ENCODE measurements at places on chromosomes 3 and 15. TPM values are rescaled to one million over a fixed set of nuclear protein-coding genes. Genes with fewer than 3 reads are reported as not detected.

The CAV3 gene
- total RNA-seq, result not detected

The MESP2 gene
- total RNA-seq, result 1.3 TPM

The PDZRN3 gene
- 3.7 TPM for total RNA-seq

The TMEM207 gene
- not detected for total RNA-seq

The CLDN18 gene
- not detected for total RNA-seq

The AQP9 gene
- total RNA-seq, result not detected

The HCLS1 gene
- 1.2 TPM for total RNA-seq

The ZPLD1 gene
- not detected for total RNA-seq

The SGO1 gene
- 9.5 TPM for total RNA-seq

The TLR9 gene
- under 0.01 TPM for total RNA-seq

The CFAP91 gene
- total RNA-seq, result 0.50 TPM

The REC114 gene
- total RNA-seq, result not detected

The SLC28A1 gene
- not detected for total RNA-seq

The WDR93 gene
- total RNA-seq, result 0.15 TPM

The EFHB gene
- total RNA-seq, result not detected

The GOLGA8T gene
- total RNA-seq, result not detected

The CALML4 gene
- total RNA-seq, result 2.7 TPM

The KNG1 gene
- total RNA-seq, result not detected

The PDCD10 gene
- total RNA-seq, result 46.2 TPM

The SERPINI2 gene
- not detected for total RNA-seq

The MAGI1 gene
- 6.4 TPM for total RNA-seq

The MCCC1 gene
- 11.9 TPM for total RNA-seq

The HYPK gene
- total RNA-seq, result 35.7 TPM

The CACNA2D2 gene
- total RNA-seq, result 0.17 TPM

All from bronchus fibroblast of lung (primary cell).